Activated T-cell treated with anti-CD3 and anti-CD28 coated beads for 1 hour (primary cell): ENCODE measurements at places on chromosomes 3 and 15.

DNA sequence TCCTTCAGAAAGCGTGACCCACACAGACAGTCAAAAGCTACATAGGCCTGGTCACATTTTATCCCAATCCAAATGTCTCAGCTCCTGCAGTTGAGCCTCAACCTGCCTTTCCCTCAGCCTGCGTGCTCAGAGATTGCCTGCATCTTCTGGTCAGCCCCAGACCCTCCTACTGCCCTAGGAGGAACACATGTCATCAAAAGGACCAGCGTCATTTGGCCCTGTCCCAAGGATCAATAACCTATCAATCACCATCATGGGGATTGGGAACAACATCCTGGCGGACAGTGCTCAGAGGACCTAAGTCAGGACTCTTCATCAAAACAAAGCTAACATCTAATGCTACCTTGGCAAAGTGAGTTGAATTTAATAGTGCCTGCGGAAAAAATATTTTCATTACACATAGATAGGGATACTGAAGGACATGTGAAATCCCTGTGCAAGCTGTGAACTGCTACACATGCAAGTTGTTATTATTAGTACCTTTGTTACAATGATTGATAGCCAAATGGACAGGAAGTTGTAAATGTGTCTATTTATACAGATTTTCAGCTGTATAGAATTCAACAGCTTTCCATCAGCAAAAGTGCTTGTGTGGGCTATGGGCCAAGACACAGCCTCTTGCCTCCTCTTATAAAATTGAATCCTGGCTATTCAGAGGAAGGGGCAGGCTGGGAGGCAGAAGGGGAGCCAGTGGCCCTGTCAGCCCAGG, 47.7 kb downstream of the UMPS start:
- no peak for DNase-seq

GRCh38 chr3:120563356-120564022, 32.6 kb upstream of the NDUFB4 start:
- DNase-seq: no peak

DNA sequence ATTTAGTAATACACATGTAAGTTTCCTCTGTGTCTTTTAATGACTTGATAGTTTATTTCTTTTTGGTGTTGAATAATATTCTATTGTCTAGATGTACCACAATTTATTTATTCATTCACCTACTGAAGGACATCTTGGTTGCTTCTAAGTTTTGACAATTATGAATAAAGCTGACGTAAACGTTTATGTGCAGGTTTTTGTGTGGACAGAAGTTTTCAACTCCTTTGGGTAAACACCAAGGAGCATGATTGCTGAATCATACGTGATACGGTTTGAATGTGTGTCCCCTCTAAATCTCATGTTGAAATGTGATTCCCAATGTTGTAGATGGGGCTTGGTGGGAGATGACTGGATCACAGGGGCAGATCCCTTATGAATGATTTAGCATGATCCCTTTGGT, 21.5 kb downstream of the SPESP1 start:
- no peak for DNase-seq

DNA sequence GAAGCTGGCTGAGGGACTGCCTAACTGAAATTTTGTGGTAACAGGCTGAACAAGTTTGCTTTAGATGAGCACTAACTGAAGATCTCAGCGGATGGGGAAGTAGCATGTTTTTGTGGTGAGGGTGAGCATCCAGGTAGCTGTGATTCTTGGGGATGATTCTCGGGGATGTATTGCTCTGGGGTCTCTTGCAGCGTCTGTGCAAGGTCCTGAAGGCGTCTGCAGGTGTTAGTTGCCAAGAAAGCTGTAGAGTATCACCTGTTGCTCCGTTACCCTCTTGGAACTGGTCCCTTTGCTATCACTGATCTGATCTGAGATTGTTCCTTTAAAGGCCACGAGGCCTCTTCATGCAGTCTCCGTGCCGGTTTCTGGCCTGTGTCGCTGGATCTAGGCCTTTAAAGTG, 6.0 kb downstream of the TMED3 start:
- DNase-seq: no peak

DNA sequence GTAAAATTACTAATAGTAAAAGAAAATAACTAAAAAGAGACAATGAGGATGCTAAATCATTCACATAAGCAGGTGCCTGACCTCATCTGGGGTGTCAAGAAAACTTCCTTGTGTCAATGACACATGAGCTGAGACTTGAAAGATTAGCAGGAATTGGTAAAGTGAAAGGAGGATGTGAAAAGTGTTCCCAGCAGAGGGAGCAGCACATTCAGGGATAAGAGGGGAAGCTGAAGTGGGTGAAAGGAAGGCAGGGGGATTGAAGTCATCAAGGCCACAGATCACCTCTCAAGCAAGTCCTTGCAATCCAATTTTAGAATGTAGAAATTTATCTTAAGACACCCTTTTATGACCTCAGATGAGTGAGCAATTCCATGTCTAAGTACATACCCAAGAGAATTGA, 60.2 kb upstream of the ACP3 start:
- no peak for DNase-seq

- no peak for DNase-seq
Observed at GRCh38 chr3:98791341-98792325, 28.5 kb downstream of the ST3GAL6 start.

- no peak for DNase-seq
Observed at GRCh38 chr3:102083473-102083872, 234.2 kb downstream of the NFKBIZ start.

- DNase-seq: no peak
Observed at GRCh38 chr3:50381383-50381782, 22.1 kb upstream of the TMEM115 start.

- no peak for DNase-seq
Observed at GRCh38 chr3:18252578-18252977, 172.6 kb downstream of the SATB1 start.
